ENCODE measurements at places on chromosomes 13 and 19. TPM values are rescaled to one million over a fixed set of nuclear protein-coding genes. Genes with fewer than 3 reads are reported as not detected.

DNA sequence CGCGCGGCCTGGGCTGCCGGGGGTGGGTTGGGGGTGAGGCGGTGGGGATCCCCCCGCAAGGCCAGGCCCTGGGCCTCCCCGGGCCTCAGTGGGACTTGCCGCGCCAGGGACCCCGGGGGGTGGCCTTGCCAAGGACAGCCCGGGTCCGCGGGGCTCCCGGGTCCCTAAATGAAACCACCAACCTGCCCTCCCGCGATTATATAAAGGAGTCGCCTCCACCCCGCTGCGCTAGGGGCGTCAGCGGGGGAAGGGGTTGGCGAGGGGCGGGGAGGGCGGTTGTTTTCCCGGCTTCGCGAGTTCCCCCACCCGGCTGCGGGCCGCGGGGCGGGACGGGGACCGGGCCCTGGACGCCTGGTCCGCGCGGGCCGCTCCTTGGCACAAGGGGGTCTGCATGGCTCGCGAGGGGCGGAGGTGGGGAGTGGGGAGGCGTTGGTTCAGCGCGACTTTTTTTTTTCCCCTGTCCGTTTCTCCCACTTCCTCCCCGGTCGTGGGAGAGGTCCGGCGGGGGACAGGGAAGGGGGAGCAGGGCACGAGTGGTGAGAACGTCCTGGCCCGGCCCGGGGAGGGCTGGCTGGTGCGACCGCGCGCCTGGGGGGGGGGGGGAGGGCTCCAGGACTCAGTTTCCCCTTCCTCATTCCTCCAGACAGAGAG is 822 bp upstream of the ZBTB7A start:
- no peaks in the 10 kb centered on the region for H3K27me3 ChIP-seq
- H3K4me3 ChIP-seq = peak overlapping the region; percentile 99
- DNase-seq = no peak
- H3K4me1 ChIP-seq = peaks cover 37% of the 10 kb centered on the region

Gene ZNF560
- 0.49 TPM for total RNA-seq

Gene VAV1
- 5.9 TPM for total RNA-seq

Gene UBA52
- total RNA-seq = 747 TPM

Gene CGB2
- not detected for total RNA-seq
